ENCODE measurements at places on chromosomes 4 and X. TPM values are rescaled to one million over a fixed set of nuclear protein-coding genes. Genes with fewer than 3 reads are reported as not detected.

DGAT2L6 gene
- not detected for total RNA-seq

MTNR1A gene
- total RNA-seq: not detected

SPANXN4 gene
- total RNA-seq: not detected

KLHL13 gene
- 1.5 TPM for total RNA-seq

ZFP42 gene
- total RNA-seq: not detected

ERAS gene
- not detected for total RNA-seq

ZRSR2 gene
- 8.3 TPM for total RNA-seq

SHROOM2 gene
- 0.47 TPM for total RNA-seq

FANCB gene
- 0.11 TPM for total RNA-seq

CDKL2 gene
- total RNA-seq: not detected

F8A3 gene
- total RNA-seq: 4.3 TPM

DHX15 gene
- total RNA-seq: 35.2 TPM

AWAT2 gene
- not detected for total RNA-seq

MTTP gene
- 0.99 TPM for total RNA-seq

P2RY10 gene
- 0.49 TPM for total RNA-seq

STARD8 gene
- 8.2 TPM for total RNA-seq

PAGE1 gene
- not detected for total RNA-seq

OPRPN gene
- total RNA-seq: not detected

PPEF1 gene
- not detected for total RNA-seq

MAGEB17 gene
- total RNA-seq: not detected

BTC gene
- total RNA-seq: 0.12 TPM

PSAPL1 gene
- total RNA-seq: not detected

ACE2 gene
- total RNA-seq: 0.54 TPM

TCEAL2 gene
- total RNA-seq: 0.34 TPM

PAGE2B gene
- not detected for total RNA-seq

KLHL4 gene
- 1.4 TPM for total RNA-seq

HMX1 gene
- not detected for total RNA-seq

MAGEC1 gene
- not detected for total RNA-seq

POU3F4 gene
- not detected for total RNA-seq

PIN4 gene
- total RNA-seq: 8.6 TPM

IL1RAPL2 gene
- total RNA-seq: not detected

FAM149A gene
- 7.5 TPM for total RNA-seq
